ENCODE measurements at places on chromosomes 3 and 15.

DNA sequence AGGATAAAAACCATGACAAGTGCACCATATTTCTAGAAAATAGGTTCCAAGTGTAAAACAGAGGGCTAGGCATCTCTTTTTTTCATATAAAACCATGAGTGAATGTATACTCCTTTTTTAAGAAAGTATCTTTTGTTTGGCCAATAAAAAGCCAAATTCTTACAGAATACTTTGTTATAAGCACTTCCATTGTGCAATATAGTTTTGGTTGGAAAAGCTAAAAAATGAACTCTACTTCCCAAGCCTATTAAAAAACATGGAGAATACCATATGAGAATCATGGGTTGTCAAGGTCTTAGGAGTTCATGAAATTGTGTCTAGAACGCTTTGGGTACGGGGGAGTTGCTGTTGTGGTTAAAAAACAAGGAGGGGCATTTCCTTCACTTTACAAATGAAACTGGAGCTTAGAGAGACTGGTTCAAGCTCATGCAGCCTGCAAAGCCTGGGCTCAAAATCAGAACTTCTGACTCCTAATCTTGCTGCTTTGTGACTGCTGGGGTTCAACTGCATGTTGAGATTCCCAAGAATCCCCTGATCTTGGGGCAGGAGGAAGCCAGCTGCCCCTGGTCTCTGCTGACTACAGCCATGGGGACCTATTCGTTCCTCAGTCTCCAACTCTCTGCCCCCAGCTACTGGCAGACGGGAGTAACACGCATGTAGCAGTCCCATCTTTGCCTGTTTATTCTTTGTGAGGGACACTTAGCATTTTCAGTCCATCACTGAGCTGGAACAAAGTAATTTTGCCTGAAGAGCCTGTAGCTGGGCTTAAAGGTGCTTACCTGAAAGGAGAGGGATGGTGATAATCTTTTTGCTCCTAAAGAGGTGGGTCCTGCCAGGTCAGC, 229.1 kb downstream of the CHST2 start:
- no peak for DNase-seq

GRCh38 chr15:73922186-73923151, 3.8 kb upstream of the LOXL1 start:
- DNase-seq, result peak; percentile 91

DNA sequence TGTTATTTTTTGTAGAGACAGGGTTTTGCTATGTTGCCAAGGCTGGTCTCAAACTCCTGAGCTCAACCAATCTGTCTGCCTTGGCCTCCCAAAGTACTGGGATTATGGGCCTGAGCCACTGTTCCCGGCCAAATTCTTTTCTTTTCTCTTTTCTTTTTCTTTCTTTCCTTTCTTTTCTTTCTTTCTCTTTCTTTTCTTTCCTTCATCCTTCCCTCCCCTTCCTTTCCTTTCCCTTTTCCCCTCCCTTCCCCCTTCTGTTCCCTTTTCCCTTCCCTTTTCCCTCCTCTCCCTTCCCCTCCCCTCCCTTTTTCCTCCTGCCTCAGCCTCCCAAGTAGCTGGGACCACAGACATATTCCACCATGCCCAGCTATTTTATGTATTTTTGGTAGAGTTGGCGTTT, 3.1 kb upstream of the ARF4 start:
- no peak for DNase-seq

GRCh38 chr3:43728947-43729346, 38.2 kb downstream of the ABHD5 start:
- no peak for DNase-seq

DNA sequence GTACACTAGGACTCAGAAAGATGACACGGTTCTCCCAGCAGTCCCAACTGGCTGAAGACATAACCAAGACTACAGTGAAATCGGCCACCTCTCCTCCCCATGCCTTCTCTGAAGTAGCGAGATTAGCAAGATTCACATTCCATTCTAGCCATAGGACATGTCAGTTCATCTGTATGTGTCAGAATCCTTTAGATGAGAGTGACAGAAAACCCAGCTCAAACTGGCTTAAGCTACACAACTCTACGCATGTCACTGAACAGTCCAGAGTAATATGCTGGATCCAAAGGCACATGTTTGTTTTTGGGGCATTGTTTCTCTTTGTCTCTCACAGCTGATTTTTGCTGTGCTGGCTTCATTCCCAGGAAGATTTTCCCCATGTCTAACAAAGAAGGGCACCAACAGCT, 75.8 kb downstream of the RARB start:
- DNase-seq, result peak; percentile 40

DNA sequence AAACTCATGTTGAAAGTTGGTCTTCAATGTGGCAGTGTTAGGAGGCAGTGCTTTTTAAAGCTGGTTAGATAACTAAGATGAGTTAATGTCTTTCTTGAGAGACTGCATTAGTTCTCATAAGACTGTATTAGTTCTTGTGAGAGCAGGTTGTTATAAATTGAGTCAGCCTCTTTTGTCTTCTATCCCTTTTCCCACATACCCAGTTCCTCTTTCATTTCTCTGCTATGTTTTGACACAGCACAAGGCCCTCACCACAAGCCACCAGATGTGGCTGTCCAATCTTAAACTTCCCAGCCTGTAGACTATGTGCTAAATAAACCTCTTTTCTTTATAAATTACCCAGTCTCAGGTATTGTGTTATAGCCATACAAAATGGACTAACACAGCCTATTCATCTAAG, 94.6 kb upstream of the SNTN start:
- DNase-seq, result no peak

GRCh38 chr3:129016720-129017483, 15.8 kb downstream of the EFCC1 start:
- DNase-seq, result no peak

GRCh38 chr15:41561777-41562145, 2.7 kb downstream of the TYRO3 start:
- DNase-seq, result no peak

Data from fibroblast of skin of abdomen (primary cell).